Hematopoietic multipotent progenitor cell (in vitro differentiated cells): ENCODE measurements at places on chromosomes 3 and 15. TPM values are rescaled to one million over a fixed set of nuclear protein-coding genes. Genes with fewer than 3 reads are reported as not detected.

GRCh38 chr3:88767746-88768145 is 339.7 kb upstream of the EPHA3 start:
- DNase-seq, result no peak

DNA sequence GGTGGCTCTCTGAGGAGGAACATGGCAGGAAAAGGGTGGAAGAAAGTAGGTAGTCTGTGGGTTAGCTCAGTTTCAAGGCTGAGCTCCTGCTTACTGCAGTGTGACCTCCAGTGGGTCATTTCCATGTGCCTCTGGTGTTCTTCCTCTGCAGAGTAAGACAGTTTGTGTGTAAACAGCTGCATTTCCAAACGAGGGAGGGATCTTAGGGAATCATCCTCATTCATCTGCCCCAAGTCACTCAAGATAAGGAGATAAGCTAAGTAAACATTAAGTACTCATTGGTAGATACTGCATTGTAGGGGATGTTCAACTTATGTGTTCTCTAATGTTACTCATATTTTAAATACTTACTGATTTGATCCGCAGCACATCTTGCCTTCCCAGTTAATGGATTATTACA is 83.6 kb downstream of the CLSTN2 start:
- no peak for DNase-seq

DNA sequence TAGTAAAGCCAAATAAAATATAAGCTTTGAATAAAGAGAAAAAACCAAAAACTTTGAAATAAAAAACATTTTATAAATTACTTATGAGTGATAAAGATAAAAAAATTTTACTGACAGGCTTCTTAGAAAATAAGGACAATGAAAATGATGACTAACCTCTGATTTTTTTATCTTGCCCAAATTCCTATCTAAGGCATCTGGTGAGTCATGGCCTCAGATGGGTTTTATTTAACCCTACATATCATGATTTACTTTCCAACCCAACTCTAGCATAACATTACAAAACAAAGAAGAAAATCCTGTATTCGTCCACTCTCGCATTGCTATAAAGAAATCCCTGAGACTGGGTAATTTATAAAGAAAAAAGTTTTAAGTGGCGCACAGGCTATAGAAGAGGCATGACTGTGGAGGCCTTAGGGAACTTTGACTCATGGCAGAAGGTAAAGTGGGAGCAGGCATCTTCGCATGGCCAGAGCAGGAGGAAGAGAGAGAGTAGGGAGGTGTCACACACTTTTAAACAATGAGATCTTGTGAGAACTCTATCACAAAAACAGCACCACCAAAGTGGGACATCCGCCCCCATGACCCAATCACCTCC is 152.1 kb downstream of the NEK10 start:
- no peak for DNase-seq

Gene SSUH2
- total RNA-seq, result under 0.01 TPM

Gene TM6SF1
- total RNA-seq, result 2.4 TPM

Gene CCR8
- total RNA-seq, result not detected

Gene RGMA
- total RNA-seq, result 1.1 TPM
